Sigmoid colon (tissue), 7 donors: ENCODE measurements at places on chromosomes 6 and 20.

- DNase-seq, result no peak
Observed at GRCh38 chr6:34560366-34561226, 4.5 kb upstream of the SPDEF start.

GRCh38 chr20:33372993-33373441 is 28.3 kb downstream of the CDK5RAP1 start:
- no peak for DNase-seq

- DNase-seq, result peak; percentile 81
Observed at GRCh38 chr20:60055740-60056139, 97.5 kb downstream of the CDH26 start.

GRCh38 chr20:19407736-19408135 is 195.3 kb downstream of the SLC24A3 start:
- no peak for DNase-seq

DNA sequence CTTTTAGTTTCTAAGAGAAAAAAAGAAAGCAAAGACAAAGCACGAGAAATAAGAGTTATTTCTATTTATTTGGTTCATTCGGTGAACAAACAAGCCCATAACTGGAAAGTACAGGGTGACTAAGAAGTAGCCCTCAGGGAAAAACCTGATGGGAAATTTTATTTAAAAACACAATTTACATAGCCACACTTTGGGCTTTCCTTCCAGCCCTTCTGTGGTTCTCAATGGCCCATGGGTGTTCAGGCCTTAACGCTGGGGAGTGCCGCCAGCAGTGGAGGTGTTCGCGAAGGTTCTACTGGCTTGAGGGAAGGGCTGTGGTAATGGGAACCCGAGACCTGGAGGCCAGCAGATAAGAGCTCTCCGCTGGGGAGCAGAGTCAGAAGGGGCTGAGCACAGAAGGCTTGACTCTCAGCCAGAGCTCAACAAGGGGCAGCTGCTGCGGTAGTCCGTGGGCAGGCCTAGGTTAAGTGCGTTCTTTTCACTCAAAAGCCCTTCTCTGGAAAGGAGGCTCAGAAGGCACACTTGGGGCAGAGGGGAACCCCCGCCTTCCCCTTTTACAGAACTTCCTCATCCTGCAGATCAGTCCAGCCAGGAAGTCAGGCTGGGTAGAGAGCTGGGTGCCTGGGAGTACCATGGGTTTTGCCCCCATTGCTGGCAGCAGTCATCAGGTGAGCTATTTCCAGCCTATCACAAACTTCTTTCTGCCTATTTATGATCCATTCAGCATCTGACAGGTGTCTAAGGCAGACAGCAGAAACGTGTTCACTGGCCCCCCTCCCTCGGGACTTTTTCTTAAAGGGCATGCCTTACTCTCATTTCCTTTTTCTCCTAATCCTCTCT is 8.8 kb upstream of the CD83 start:
- no peak for DNase-seq

GRCh38 chr6:45387236-45387635 is 9.5 kb upstream of the SUPT3H start:
- no peak for DNase-seq

DNA sequence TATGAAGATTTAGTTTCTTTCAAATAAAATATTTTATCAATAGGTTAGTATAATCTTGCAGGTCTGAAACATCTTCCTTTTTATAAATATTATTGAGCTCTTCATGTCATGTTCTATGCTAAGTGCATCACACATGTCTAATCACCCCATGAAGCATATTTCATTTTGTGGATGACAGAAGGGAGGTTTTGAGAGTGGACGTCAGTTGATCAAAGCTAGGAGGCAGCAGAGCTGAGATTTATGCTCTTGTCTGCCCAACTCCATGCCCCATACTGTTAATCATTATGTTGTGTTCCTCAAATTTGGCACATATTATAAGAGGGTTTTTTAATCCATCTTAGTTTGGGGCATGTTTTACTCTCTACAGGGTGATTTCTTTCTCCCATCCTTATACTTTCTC is 22.7 kb downstream of the DSE start:
- no peak for DNase-seq

- no peak for DNase-seq
Observed at GRCh38 chr20:50089787-50090177, 23.2 kb downstream of the UBE2V1 start.

DNA sequence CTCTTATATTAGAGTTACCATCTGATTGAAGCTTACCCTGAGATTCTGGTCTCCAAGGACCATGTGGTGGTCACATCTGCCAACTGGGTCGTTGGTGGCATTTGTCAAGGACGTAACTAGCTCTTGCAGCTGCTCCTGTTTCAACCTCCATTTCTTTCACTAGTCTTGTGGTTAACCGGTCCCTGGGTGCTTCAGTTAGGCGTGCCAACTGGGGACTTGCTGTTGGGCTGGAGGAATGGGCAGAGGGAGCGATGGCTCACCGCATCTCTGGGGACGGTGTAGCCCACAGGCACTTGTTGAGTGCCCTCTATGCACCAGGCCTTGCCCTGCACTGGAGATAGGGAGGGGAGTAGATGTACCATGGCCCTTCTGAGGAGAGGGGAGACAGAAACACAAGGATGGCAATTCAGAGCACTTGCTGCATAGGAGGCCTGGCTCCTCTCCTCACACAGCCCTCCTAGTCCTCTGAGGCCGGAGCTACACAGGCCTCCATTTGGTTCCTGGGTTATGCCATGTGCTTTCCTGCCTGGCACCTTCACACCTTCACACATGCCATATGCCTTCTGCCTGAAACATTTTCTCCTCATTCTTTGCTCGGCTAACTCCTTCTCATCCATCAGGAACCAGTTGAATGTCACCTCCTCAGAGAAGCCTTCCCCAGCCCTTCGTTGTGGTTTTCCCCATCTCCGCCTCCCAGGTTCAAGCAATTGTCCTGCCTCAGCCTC is 20.0 kb upstream of the ASXL1 start:
- no peak for DNase-seq

- no peak for DNase-seq
Observed at GRCh38 chr6:82142524-82142923, 105.0 kb downstream of the IBTK start.
